Dermis microvascular lymphatic vessel endothelial cell (primary cell): ENCODE measurements at places on chromosomes 3 and 15. TPM values are rescaled to one million over a fixed set of nuclear protein-coding genes. Genes with fewer than 3 reads are reported as not detected.

Gene GOLGA6A
- not detected in 2 replicates for total RNA-seq

DNA sequence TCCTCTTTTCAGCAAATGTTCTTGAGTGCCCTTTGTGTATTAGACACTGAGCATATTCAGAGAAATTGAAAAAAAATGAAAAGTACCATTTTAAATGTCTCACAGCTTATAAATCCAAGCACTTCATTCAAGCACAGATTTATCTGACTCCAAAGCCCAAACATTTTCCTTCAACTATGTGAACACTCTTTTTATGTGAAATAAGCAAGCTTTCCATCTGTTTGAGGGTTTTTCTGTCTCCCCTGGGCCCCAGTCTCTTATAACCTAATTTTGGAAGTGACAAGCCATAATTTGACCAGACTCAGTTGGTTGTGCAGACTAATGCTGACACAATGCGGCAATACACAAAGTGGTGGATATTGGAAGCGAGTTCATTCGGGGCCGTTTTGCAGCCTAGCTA, 170.3 kb downstream of the CNTN6 start:
- no peak for DNase-seq

Gene MASP1
- total RNA-seq: 0.77 and 1.9 TPM in 2 replicates

Gene RPL4
- 1,501 and 2,634 TPM in 2 replicates for total RNA-seq

DNA sequence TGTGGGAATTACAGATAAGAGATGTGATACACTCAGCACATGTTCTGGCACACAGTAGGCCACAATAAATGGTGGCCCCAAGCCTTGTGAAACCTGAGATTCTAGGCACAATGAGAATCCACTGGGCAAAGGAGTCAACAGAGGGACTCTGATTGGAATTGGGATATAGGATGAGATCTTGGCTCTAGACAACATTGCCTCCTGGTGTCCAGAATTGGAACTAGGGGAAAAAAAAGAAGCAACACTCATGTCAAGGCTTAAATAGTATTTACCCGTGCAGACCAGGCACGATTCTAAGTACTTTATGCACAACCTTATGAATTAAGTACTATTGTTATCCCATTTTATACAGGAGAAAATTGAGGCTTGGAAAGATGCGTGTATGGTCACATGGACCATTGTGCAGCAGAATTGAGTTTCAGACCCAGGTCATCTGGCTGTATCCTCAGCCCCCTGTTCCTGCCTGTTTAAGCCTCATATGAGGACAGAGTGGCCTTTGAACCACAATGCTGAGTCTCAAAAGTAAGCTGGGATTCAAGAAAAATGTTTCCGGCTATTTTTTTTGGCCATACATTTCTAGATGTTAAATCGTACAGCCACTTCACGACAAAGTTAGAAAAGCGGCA, 124.8 kb downstream of the SV2B start:
- DNase-seq: peak; percentile 45

Gene CYP8B1
- not detected in 2 replicates for total RNA-seq

GRCh38 chr15:67735896-67736295, 89.4 kb upstream of the SKOR1 start:
- no peak for DNase-seq

GRCh38 chr3:53184701-53185100, 23.7 kb downstream of the PRKCD start:
- no peak for DNase-seq
